ENCODE measurements at places on chromosomes 1 and 21. TPM values are rescaled to one million over a fixed set of nuclear protein-coding genes. Genes with fewer than 3 reads are reported as not detected.

PKNOX1 gene
- 18.5 TPM for total RNA-seq

AMPD1 gene
- not detected for total RNA-seq

ERICH3 gene
- total RNA-seq, result not detected

KRTCAP2 gene
- 326 TPM for total RNA-seq

C4BPB gene
- not detected for total RNA-seq

ASTN1 gene
- total RNA-seq, result not detected

LPAR3 gene
- total RNA-seq, result 0.82 TPM

LIPI gene
- not detected for total RNA-seq

TMPRSS3 gene
- 0.34 TPM for total RNA-seq

B4GALT2 gene
- total RNA-seq, result 43.5 TPM

RLF gene
- 24.0 TPM for total RNA-seq

PLPPR4 gene
- total RNA-seq, result not detected

VSIG8 gene
- not detected for total RNA-seq

DMRTA2 gene
- 0.21 TPM for total RNA-seq

ERG gene
- total RNA-seq, result not detected

OMA1 gene
- total RNA-seq, result 45.5 TPM

LTN1 gene
- 19.5 TPM for total RNA-seq

CDC20 gene
- total RNA-seq, result 51.2 TPM

PPM1J gene
- total RNA-seq, result 0.40 TPM

UBXN10 gene
- 0.08 TPM for total RNA-seq

C1orf185 gene
- not detected for total RNA-seq

KRTAP19-3 gene
- total RNA-seq, result not detected

CR1L gene
- total RNA-seq, result not detected

ANGPTL7 gene
- total RNA-seq, result not detected

SMPDL3B gene
- total RNA-seq, result 1.0 TPM

KCNJ10 gene
- 0.26 TPM for total RNA-seq

FPGT gene
- 26.9 TPM for total RNA-seq

PRDM16 gene
- total RNA-seq, result 0.61 TPM

CYP4Z1 gene
- not detected for total RNA-seq

CLCA2 gene
- total RNA-seq, result 0.08 TPM

ZNF683 gene
- not detected for total RNA-seq

BCAN gene
- total RNA-seq, result 34.2 TPM

SERINC2 gene
- total RNA-seq, result 8.1 TPM

SLAMF9 gene
- 17.9 TPM for total RNA-seq

GPR161 gene
- 41.8 TPM for total RNA-seq

SUCO gene
- total RNA-seq, result 15.9 TPM

BATF3 gene
- 7.4 TPM for total RNA-seq

CRYAA gene
- not detected for total RNA-seq

ECM1 gene
- 192 TPM for total RNA-seq

MAD2L2 gene
- 62.5 TPM for total RNA-seq

RGS7 gene
- total RNA-seq, result 1.8 TPM

PTAFR gene
- total RNA-seq, result 0.24 TPM

SPRR2G gene
- not detected for total RNA-seq

ZSWIM5 gene
- total RNA-seq, result 2.6 TPM

SEMA6C gene
- total RNA-seq, result 1.1 TPM

ADAM30 gene
- not detected for total RNA-seq

RGSL1 gene
- not detected for total RNA-seq

S100A7A gene
- not detected for total RNA-seq

ELAPOR1 gene
- total RNA-seq, result not detected

CHIA gene
- not detected for total RNA-seq

FGR gene
- not detected for total RNA-seq

GNG4 gene
- total RNA-seq, result 5.2 TPM

CLCA1 gene
- total RNA-seq, result not detected

RYR2 gene
- total RNA-seq, result 0.16 TPM

Measured in SK-MEL-5 (cell line).